Suppressor macrophage (primary cell): ENCODE measurements at places on chromosomes 7 and 10.

GRCh38 chr7:117023325-117023854, 70.1 kb downstream of the ST7 start:
- DNase-seq, result no peak

GRCh38 chr10:119466076-119466475, 76.4 kb downstream of the RGS10 start:
- no peak for DNase-seq

- DNase-seq, result no peak
Measured at GRCh38 chr7:116328161-116328560, 117.8 kb downstream of the TES start.

DNA sequence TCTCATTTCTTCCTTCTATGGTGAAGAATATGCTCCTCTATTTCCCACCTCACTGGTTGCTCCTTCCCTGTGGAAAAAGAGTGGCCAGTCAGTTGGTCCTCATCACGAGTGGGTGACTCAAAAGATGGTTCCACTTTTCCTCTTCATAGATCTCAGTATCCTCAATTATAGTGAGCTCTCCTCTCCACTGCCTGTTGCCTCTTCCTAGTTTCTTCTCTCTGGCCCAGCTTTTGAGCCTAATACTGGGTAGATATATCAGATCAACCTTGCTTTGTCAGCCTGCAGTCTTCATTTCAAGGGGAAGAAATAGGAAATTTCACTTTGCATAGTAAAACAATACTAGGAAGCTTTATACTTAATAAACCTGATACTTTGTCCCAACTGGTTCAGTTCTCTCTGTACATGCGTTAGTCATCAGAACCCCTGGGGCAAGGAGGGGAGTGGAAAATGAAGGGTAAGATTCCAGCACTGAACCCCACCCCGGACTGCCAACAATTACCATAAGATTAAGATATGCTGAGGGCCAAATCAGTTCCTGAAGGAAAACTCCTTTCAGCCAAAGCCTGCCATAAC, 15.5 kb upstream of the WNT16 start:
- DNase-seq, result no peak

GRCh38 chr10:132377326-132377725, 19.7 kb upstream of the PWWP2B start:
- DNase-seq, result no peak

DNA sequence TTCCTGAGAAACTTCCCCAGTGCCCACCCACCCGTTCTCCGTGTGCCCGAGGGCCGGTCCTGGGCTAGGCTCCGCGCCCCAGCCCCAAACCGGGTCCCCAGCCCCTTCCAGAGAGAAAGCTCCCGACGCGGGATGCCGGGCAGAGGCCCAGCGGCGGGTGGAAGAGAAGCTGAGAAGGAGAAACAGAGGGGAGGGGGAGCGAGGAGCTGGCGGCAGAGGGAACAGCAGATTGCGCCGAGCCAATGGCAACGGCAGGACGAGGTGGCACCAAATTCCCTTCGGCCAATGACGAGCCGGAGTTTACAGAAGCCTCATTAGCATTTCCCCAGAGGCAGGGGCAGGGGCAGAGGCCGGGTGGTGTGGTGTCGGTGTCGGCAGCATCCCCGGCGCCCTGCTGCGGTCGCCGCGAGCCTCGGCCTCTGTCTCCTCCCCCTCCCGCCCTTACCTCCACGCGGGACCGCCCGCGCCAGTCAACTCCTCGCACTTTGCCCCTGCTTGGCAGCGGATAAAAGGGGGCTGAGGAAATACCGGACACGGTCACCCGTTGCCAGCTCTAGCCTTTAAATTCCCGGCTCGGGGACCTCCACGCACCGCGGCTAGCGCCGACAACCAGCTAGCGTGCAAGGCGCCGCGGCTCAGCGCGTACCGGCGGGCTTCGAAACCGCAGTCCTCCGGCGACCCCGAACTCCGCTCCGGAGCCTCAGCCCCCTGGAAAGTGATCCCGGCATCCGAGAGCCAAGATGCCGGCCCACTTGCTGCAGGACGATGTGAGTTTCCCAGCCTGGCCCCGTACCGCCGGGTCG, at the start of gene SCD:
SCD (plus strand) TSS at position 469 of the 803 bp plus-strand sequence; CDS start at position 741, 272 bp downstream.
- DNase-seq, result peak; percentile 93

DNA sequence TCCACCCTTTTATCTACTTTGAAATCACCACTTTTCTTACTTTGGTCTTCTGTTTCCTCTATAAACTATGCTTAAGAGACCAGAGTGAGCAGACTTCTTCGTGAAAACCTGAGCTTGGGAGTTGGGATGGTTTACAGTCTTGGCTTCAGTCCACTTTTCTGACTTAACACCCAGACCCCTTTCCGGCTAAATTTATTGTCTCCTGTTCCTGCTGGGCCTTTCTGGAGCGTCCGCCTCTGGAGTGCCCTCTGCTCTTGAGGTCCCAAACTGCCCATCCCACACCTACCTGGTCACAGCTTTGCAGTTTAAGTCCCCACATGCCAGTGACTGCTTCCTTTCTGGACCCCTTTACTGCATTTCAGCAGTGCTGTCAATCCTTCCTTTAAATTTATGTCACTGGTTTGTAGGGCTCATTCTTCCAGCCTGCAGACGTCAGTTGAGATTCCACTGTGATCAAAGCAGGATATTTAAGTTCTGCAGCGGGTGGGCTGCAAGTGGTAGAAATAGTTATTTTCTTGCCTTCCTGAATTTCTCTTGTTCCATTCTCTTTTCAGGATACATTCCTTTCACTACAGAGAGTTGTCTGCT, 80.3 kb downstream of the KAT6B start:
- DNase-seq, result no peak

DNA sequence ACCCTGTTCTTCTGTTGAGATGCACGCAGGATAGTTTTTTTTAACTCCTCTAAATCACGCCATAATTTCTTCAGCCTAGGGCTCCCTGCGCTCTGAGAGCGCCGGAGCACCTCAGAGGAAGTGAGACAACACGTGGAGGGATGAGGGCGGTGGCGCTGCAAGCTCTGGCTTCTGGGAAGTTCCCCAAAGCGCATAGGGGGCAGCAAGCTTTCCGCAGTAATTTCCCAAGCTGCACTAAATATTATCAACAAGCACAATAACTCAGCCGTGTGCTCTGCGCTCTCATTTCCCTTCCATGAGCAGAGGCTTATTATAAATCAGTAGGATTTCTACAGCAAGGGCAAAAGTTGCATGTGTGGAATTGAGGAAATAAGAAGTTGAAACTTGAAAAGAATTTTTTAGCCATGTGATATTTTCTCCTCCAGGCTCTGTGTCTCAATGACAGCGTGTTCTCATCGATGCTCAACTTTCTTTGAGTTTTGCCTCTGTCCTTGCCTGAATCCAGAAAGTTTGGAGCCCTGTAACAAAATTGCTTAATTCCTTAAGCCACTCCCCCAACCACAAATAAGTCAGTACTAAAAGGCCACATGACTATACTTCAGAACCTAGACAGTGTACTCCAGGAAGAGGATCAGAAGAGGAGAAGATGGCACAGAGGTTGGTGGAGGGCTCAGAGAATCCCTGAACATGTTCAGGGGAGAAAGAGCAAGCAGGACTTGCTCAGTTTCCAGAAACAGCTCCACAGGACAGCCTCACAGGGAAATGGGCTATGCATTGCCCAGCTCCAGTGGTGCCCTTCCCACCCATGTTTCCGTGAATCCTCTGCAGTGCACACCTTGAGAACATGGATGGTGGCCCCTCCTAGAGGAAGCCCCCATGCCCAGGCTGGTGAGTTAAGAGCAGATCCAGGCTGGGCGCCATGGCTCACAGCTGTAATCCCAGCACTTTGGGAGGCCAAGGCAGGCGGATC, 221.5 kb upstream of the GHITM start:
- peak; percentile 67 for DNase-seq

DNA sequence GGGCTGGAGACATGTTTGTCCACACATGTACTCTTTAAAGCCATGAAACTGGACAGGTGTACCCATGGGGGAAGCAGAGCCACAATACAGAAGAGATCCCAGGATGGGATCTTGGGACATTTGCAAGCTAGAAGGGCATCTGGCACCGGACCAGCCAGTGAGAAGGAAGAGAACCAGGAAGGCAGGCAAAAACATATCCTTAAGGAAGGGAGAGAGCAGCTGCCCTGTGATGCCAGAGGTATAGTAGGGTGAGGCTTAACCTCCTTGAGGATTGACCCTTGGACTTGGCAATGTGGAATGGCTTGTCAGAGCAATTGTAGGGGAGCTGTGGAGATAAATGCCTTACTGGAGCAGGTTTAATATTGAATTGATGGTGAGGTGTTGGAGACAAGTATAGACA, 17.9 kb upstream of the SUV39H2 start:
- no peak for DNase-seq

DNA sequence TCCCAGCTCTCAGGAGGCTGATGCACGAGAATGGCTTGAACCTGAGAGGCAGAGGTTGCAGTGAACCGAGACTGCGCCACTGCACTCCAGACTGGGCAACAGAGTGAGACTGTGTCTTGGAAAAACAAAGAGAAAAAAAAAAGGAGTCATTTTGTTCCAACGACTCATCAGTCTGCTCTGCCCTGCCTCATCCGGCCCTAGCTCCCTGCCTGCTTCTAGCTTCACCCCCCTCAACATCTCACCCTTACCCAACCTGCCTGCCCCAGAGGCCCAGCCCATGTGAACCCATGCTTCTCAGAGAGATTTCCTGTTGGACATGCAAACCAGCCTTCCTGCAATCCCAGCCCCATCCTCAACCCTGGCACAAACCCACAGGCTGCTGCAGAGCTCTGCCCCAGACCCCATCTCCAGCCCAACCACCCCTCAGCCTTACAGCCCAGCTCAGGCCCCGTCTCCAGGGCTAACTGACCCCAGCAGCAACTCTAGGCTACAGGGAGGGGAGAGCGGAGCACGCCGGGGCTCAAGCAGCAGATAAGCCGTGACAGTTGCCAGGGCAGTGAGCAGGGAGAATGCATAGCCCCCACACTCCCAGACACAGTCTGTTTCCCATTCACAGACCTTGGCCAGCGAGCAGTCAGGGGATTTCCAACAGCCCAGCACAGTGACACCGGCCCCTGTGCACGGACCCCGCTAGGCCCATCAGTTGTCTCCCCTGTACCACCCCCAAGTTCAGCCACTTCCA, 86.0 kb upstream of the KCTD7 start:
- DNase-seq, result no peak

GRCh38 chr10:49592726-49593563, 17.2 kb upstream of the SLC18A3 start:
- DNase-seq, result peak; percentile 86

DNA sequence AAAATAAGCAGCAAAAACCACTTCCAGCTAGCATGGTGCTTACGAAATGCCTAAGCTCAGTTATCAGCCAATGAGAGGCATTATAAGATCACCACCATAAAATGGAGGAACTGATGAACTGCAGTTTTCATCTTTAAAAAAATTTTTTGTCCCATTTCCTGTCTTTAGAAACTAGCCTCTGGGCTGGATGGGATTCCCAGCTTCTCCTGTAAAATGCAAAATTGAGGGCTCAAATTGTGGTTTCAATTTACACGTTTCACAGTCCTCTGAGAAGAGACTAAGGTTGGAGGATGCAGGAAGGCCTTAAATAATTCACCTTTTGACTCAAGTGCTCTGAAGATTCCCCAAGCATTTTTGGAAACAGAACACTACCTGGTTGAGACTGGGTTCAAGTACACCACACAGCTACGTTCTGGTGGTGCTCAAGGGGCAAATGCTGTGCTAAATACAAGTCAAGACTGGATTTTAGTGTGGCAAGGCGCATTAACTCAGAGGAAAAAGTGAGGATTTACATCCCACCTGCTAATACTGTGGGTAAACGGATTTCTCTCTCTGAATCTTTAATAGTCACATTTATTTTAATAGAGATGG, 951 bp downstream of the ZNF25 start:
- DNase-seq, result peak; percentile 17

DNA sequence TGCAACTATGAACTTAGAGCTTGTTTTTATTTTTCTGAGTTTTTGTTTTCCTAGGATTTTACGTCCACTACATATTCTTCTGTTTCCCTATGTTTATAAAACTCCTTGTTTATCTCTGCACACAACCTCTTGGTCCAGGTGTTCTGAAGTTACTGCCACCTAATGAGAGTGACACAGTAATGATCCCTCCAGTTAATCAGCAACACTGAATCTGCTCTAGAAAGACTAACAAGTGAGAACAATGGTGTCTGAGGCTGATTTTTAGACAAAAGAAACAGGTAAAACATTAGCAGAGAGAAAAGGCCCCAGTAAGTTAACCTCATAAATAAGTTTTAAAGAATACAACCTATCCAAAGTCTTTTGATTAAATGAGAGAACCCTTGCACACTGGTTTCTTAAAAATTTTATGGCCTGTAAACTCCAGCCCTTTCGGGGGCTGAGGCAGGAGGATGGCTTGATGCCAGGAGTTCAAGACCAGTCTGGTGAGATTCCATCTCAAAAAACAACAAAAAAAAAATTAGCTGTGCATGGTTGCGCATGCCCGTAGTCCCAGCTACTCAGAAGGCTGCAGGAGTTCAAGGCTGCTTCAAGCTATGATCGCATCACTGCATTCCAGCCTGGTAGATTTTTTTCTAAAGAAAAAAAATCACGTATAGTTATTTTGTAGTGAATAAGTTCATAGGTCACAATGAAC, 397.6 kb downstream of the MAGI2 start:
- DNase-seq, result no peak

DNA sequence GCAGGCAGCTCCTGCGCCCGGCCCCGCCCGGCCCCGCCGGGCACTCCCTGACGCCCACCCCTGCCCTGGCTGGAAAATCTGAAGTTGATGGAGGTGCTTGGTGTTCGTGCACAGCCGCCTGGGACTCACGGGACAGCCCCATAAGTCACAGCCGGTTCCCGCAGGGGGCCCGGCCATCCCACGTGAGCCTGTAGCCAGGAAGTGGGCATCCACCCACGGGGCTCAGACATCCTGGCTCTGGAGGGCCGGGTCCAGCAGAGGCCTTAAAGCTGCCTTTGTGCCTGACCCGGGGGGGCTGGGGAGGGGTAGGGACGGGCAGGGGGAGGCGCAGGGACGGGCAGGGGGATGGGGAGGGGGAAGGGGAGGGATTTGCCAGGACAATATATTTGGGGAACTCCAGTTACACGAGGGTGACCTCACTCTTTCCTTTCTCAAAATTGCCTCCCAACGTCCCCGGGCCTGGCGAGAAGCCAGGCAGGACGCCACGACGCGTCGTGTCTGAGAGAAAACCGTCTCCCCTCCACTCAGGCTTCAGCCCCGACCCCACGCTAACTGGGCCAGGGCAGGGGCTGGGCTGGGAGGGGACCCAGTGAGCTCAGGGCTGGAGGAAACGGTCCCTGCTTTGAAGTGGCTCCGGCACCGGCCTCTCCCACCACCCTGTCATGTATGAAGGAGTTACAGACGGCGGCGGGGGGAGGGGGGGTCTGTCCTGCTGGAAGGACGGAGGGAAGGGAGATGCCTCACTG, 82.1 kb upstream of the PDGFA start:
- DNase-seq, result peak; percentile 92

GRCh38 chr10:78575400-78575799, 493.4 kb upstream of the ZMIZ1 start:
- DNase-seq, result no peak

- no peak for DNase-seq
Measured at GRCh38 chr7:128818694-128819093, 11.5 kb upstream of the FLNC start.

DNA sequence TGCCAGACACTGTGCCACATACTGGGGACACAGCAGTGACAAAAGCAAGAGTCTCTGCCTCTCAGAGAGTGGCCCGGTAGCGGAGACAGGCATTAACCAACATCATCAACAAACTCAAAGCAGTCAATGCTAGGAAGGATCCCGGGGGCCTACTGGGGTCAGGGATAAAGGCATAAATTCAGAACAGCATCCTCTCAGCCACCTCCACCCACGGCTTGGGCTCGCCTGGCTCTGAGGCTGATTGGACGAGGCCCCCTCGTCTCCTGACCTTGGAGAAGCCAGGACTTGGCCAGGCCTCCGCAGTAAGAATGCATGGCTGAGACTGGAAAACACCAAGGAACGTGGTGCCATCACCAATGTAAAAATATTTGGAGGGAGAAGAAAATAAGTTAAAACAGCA, 102.1 kb downstream of the ARHGAP22 start:
- DNase-seq, result no peak
